Pulmonary artery endothelial cell (primary cell): ENCODE measurements at places on chromosomes 5 and 9. TPM values are rescaled to one million over a fixed set of nuclear protein-coding genes. Genes with fewer than 3 reads are reported as not detected.

Gene GGTA1
- total RNA-seq: 0.18 and 0.53 TPM in 2 replicates

Gene LCN1
- not detected in 2 replicates for total RNA-seq

- DNase-seq: no peak
These were observed 2.1 kb upstream of the GLIS3 start for GRCh38 chr9:4301971-4302427.

DNA sequence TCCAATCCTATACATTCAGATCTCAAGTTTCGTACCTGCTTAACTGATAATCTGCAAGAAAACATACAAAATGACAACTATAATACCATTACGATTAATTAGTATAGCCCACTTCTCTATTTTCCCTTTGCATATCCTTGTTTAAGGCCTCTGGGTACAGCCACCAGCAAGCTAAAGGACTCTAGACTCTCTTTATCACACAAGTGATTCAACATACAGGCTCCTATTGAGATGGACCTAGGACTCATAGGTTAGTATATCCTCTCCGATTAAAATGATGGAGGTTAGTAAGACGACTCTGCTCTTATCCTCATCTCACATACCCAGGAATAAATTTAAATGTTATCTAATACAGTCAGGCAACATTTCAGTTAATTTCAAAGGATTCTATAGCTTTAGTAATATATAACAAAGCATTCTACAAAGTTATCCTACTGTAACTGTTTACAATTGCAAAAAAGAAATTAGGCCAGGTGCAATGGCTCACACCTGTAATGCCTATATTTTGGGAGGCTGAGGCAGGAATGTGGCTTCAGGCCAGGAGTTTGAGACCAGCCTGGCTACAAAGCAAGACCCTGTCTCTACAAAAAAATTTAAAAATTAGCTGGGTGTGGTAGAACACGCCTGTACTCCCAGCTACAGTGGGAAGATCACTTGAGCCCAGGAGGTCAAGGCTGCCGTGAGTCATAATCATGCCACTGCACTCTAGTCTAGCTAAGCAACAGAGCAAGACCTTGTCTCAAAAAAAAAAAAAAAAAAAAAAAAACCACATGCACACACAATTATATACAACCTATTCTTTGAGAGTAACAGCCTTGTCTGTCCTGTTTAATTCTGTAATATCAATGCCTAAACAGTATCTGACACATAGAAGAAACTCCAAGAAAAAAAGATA lies 15.4 kb downstream of the HAUS6 start:
- no peak for DNase-seq

DNA sequence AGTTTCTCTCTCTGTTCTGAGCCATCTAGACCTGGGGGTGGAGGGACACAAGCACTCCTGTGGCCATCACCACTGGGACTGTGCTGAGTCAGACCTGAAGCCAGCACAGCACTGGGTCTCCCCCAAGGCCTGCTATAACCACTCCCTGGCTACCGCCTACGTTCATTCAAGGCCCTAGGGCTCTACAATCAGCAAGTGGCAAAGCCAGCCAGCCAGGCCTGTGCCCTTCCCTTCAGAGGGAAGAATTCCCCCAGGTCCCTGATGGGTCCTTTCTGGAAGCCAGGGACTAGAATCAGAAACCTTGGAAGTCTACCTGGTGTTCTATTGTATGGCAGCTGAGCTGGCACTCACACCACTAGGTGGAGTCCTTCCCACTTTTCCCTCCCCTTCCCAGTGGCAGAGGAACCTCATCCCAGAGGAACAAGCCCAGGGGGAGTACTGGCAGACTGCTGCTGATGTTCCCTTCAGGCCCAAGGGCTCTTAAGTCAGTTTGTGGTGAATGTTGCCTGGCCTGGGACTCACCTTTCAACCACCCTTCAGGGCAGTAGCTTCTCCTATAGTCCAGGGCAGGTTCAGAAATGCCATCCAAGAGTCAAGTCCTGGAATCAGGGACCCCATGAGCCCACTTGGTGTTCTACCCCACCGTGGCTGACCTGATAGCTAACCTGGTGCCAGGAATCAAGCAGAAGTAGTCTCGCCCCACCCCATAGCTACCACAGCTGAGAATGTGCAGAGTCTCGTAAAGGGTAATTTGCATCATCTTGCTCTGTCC lies 20.0 kb downstream of the JMY start:
- DNase-seq: no peak
